Amniotic epithelial cell (primary cell): ENCODE measurements at places on chromosomes 2 and 18.

GRCh38 chr2:48427552-48427951, 102.4 kb upstream of the STON1 start:
- DNase-seq, result no peak

DNA sequence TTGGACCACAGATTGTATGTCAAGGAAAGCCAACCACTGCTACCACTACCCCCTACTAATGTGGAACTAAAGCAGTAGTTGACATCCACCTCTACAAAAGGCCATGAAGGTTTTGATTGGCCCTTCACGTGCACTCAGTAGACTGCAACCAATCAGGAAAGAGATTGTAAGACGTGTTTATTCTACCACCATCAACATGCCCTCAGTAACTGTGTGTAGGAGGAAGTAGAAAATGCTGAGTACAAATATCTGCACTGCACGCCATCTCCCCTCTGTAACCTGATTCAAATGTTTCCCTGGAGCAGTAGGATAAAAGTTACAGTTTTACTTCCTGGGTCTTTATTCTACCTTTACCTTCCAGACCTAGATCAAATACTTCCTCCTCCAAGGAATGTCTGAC, 2.9 kb upstream of the CASP10 start:
- no peak for DNase-seq

GRCh38 chr2:83051538-83052170, 1407.4 kb downstream of the SUCLG1 start:
- DNase-seq, result peak; percentile 93

- no peak for DNase-seq
These were observed 11.8 kb downstream of the CELF4 start for GRCh38 chr18:37553633-37554398.

DNA sequence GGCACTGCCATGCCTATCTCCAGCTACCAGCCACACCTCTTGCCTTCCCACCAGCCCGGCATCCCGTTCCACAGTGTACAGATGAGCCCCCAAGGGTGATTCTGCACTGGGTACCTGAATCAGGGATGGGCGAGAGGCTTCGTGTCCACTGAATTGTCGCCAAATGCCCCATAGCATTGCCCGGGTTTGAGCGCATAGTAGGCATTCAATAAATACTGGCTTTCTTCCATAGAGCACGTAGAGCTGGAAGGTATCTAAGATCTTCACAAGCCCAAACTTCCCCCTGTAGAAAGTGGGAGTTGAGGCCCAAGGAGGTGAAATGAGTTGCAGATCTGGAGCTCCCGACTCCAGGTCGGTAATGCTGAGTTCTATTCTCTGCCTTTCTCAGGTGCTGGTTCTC, 358.7 kb downstream of the LPIN1 start:
- DNase-seq, result no peak

GRCh38 chr18:52481116-52481515, 141.1 kb downstream of the DCC start:
- no peak for DNase-seq

- DNase-seq, result peak; percentile 26
These were observed 1.1 kb downstream of the HPCAL1 start for GRCh38 chr2:10303694-10304378.

GRCh38 chr2:30717081-30717650, 90.1 kb downstream of the CAPN13 start:
- DNase-seq, result no peak

GRCh38 chr2:10913501-10914271, 2.0 kb downstream of the KCNF1 start:
- DNase-seq, result no peak

- peak; percentile 64 for DNase-seq
These were observed at the start of gene SCN2A for GRCh38 chr2:165239230-165239629. Gene SCN2A (plus strand): TSS chr2:165239414. CDS start chr2:165295824, 56,410 bp downstream.

DNA sequence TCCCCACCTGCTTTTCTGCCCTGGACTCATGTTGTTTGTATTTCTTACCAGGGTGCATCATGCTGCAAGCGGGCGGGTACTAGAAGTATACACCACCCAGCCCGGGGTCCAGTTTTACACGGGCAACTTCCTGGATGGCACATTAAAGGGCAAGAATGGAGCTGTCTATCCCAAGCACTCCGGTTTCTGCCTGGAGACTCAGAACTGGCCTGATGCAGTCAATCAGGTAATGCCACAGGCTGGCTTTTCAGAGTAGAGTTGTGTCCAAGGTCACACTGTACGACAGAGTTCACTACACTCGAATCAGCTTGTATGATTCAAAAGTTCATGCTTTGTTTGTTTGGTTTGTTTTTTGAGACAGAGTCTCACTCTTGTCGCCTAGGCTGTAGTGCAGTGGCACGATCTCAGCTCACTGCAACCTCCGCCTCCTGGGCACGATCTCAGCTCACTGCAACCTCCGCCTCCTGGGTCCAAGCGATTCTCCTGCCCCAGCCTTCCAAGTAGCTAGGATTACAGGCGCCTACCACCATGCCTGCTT, 19.4 kb downstream of the SRSF7 start:
- no peak for DNase-seq

DNA sequence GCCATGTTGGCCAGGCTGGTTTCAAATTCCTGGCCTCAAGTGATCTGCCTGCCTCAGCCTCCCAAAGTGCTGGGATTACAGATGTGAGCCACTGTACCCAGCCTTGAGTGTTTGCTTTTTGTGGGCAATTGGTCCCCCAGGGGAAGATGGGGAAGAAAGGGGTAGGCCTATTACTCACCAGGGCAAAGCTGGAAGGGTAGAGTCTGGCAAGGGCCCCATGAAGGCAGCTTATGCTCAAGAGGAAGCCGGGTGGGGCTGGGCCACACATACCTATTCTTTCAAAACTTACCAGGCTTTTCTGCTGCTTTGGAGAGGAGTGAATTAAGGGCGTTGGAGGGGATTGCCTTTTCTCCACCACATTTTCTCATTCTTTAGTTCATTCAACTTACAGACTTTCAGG, 24.5 kb upstream of the CD28 start:
- no peak for DNase-seq

GRCh38 chr18:59701272-59701671, 4.0 kb upstream of the CCBE1 start:
- DNase-seq, result no peak

DNA sequence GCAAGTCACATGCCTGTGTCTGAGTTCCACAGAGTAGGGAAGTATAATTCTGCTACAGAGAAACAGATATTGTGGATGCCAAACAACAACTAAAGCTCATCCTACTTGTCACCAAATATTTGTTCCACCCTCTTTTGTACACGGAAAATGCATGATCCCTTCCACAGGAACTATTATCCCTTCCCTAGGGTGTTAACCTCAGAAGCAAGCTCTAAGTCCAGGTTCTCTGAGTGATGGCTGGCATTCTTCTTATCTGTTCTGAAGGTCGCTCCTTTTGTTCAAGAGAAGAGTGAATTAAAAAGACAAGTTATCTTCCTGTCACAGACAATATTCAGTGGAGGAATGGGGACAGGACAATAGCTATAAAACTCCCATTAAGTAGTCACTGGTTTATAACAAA, 460.1 kb upstream of the GCFC2 start:
- no peak for DNase-seq

DNA sequence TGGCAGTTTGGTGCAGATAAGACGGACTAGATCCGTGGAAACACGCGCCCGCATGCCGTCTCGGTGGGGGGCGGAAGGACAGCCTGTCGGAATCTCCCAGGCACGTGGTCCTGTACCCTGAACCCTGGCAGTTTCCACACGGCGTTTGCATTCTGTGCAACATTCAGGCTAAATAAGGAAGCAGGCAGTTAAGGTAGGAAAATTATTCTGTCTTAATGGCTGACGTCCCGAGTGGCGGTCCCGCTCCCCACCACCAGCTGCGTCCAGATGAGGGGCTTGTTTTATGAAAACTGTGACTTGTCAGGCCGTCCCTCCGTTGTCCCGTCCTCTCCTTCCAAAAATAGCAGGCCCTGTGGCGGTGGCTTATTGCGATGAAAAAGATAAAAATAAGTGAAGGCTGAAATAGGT, 120.2 kb downstream of the NFATC1 start:
- DNase-seq, result no peak

- DNase-seq, result no peak
These were observed 50.3 kb upstream of the TLK1 start for GRCh38 chr2:171210864-171211431.

- DNase-seq, result peak; percentile 59
These were observed 13.5 kb upstream of the XDH start for GRCh38 chr2:31428001-31428418.

DNA sequence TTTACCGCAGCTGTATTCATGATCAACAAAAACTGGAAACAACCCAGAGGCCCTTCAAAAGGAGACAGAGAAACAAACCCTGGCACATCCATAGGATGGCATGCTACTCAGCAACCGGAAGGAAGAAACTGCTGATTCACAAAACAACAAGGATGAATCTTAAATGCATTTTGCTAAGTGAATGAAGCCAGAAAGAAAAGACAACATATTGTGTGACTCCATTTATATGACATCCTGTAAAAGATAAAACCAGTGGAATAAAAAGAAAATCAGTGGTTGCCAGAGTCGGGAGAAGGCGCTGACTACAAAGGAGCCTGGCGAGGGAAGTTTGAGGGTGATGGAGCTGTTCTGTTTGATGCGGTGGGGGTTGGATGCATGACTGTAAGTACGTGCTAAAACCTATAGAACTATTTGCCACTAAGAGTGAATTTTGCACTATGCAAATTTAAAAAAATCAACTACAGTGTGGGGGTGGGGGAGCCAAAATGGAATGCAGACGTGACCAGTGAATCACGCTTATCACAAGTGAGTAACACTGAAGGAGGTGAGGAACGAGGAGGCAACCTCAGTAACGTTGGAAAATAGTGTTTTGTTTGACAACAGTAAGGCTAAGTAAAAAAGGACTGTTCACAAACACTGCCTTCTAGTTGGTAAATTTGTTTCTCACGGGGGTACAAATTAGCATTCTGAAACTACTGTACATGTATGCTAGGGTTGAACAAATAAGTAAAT, 108.9 kb downstream of the INHBB start:
- DNase-seq, result peak; percentile 89

DNA sequence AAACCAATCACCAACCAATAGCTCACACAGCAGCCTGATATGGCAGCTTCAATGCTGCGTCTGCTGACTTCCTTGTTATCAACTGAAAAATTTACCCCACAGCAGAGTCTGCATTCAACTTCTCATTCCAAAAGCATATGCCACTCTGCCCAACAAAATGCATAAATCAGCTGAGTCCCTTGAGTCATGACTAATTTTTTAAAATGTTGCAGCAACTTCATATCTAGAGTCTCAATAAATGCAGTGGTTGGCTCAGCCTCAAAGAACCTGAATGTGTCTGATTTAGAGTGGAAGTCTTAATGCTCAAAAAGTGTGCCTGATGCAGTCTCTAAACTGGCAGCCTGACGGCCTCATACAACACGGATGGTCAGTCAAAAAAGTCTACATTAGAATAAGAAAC, 46.5 kb downstream of the FARSB start:
- peak; percentile 78 for DNase-seq

DNA sequence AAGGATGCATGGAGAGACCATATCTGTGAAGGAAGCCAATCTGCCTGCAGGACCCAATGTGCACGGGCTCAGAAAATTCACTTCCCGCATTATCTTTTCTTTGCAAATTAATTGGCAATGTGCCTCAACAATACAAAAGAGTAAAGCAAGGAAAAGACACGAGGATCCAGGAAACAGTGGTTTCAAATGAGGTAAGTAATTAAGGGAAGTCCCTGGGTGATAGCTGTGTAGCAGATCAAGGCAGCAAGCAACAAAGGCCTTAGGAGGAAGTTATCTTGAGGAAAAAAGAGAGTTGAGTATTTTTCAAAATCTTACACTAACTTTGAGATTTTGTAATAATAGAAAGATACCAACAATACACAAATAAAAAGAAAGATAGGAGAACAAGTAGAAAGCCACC, 44.3 kb upstream of the TGIF1 start:
- no peak for DNase-seq

GRCh38 chr2:102033750-102034682, 42.3 kb downstream of the IL1R2 start:
- DNase-seq, result no peak

DNA sequence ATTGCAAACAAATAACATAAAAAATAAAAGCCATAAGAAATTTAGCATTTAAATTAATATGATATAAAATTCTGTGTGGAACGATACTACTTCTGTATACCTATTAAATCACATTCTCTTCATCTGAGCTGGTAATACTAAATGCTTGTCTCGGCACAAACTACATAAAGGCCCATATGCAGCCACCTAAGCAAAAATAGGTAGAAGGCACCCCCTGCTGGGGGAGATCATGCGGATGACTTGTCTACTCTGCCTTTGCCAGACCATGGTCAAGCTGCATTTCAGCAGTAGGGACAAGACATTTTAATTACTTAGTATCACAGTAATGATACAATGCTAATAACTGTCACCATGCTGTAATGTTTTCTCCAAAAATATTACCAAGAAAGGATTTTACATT, 108.0 kb downstream of the CDH19 start:
- DNase-seq, result peak; percentile 9

- DNase-seq, result no peak
These were observed 26.2 kb upstream of the PID1 start for GRCh38 chr2:229297247-229297646.

DNA sequence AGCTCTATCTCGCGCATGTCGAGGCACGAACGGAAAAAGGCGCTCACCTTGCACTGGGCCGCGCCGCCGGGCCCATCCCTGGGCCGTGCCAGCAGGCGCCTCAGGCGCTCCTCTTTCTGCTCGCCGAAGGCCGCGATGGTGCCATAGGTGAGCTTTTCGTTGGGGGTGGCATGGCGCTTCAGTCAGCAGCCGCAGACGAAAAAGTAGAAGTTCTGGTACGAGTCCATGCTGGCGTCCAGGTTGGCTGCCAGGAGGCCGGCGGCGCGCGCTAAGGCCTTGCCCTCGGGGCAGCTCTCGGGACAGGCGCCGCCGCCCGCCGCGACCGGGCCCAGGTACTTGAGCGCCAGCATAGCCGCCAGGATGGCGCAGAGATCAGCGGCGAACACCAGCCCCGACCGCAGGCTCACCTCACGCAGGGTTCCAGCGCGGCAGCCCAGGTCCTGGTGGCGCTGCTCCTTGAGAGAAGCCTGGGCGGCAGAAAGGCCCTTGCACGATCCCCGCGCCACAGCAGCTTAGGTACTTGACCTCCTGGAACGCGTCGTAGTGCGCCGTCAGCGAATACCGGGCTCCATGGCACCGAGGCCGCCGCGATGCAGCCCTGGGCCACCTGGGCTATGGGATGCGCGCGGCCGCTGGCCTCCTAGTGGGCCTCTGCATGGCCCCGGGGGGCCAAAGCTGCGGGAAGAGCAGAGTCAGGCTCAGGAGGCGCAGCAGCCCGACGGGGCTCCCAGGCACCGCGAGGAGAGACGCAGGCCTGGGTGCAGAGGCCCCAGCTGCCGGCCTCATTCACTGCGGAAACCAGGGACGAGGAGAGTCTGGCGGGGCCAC, 12.8 kb downstream of the ALPG start:
- DNase-seq, result no peak

DNA sequence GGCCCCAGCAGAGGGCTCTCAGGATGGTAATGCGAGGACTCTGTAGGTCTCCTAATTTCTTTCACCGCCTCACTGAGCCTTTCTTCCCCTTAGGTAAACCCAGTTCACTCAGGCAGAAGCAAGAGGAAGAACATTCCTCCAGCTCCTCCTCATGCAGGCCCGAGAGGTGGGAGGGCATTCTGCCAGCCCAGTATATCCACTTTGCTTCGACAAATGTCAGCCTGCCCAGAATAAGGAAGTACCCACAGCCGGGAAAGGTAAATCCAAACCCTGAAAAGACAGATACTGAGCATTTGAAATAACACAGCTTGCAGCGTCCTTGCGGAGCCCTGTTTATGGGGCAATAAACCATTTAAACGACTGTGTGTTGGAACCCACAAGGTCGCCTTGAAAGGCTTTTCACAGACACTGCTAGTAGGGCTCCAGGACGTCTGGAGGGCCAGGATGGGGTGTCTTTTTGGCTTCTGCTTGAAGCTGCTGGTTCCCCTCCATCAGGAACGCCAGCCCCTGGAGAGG, 63.0 kb upstream of the STPG4 start:
- DNase-seq, result no peak
